NCI-H774 (cell line): ENCODE measurements at places on chromosomes 16 and 17.
A peak's percentile ranks its signal among the peaks of the same experiment; 100 is the strongest.

DNA sequence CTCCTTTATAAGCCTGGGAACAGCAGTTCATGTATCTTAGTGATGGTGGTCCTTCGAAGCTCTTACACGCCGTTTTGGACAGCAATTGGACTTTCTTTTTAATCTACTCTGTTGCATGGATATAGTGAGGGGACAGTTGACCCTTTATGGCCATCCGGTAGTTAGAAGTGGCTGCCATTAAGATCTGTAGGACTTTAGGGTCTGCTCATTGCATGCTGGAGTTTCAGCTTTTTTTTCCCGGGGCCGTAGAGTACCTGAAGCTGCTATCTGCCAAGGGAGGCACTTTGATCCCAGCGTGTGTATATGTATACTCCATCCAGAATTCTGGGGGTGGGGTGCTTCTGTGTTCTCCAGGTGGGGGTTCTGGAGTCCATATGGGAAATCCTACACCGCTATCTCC lies 1.2 kb downstream of the CYB5D1 start:
- DNase-seq, result no peak

- DNase-seq, result no peak
Measured at GRCh38 chr16:9780831-9781230, 401.4 kb downstream of the GRIN2A start.

DNA sequence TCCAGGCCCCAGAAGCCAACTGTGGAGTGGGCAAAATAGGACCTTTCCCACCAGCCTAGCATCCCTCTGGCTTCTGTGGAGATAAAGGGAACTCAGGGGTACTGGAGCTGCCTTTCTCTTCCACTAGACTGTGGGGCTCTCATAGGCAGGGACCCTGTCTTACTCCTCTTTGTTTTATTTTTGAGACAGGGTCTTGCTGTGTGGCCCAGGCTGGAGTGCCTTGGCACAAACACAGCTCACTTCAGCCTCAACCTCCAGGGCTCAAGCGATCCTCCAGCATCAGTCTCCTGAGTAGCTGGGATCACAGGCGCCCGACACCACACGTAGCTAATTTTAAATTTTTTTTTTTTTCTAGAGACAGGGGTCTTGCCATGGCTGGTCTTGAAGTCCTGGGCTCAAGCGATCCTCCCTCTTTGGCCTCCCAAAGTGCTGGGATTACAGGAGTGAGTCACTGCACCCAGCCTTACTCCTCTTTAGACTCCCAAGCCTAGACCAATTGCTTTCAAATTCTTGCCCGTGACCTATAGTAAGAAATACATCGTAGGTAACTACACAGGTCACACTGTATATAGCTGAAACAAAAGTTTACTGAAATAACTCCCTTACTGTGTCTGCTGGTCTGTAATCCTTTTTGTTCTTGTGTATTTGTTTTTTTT lies 2.6 kb downstream of the RAI1 start:
- DNase-seq, result no peak

GRCh38 chr16:83330251-83330650 lies 477.5 kb upstream of the HSBP1 start:
- no peak for DNase-seq

DNA sequence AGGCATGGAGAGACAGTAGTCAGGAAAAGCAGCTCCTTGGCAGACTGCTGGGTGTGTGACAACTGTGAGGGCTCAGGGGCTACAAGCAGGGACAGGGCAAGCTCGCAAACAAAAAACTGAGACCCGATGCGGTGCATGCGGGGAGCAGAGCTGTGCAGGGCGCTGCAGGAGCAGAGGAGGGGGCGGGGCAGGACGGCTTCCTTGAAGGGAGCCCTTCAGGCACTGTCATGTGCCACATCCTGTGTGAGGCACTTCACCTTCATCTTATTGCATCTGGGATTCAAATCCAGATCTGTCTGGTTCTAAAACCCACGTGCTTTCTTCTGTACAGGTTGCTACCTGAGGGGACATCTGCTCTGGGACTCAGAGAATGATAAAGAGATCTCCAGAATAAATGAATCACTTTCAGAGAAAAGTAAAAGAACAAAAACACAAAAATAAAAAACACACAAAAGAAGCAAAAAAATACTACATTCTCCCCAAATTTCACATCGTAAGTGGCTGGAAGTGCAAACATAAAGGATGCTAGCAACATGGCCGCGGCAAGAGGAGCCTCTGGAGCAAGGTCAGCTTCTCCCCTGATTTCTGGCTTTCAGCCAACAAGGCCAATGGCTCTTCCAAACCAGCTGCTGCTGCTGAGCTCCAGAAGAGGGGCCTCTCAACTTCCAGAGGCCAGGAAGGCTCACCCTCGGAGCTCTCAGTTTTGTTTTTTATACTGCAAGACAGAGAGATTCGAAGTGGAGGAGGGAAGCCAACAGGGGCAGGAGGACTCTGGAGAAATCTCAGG lies 14.2 kb downstream of the LYRM9 start:
- DNase-seq, result no peak

GRCh38 chr16:87447323-87447722 lies 45.5 kb downstream of the ZCCHC14 start:
- no peak for DNase-seq

DNA sequence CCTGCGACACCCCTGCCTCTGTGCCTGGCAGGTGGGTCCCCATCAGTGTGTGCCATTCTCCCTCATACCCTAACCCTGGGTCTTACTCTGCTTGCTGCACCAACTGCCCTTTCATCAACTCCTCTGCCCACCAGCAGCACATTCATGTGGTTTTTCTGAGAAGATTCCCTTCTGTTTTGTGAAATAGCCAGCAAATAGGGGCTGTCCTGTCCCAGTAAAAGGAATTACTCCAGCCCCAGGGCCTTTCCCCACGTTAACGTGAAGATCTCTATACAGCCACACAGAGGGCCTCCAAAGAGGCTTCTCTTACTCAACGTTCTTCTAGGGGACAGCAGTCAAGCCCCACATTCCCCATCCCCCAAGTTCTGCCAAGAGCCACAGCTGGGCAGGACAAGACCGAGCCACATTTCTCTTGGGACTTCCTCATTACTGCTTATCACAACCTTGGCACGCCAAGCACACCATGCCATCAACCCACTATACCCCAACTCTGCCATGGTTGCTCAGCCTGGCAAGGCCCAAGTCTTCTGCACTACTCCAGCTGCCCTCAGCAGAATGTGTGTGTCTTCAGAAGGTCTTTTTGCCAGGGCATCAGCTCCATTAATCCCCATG lies 18.7 kb upstream of the CCL2 start:
- DNase-seq, result no peak

DNA sequence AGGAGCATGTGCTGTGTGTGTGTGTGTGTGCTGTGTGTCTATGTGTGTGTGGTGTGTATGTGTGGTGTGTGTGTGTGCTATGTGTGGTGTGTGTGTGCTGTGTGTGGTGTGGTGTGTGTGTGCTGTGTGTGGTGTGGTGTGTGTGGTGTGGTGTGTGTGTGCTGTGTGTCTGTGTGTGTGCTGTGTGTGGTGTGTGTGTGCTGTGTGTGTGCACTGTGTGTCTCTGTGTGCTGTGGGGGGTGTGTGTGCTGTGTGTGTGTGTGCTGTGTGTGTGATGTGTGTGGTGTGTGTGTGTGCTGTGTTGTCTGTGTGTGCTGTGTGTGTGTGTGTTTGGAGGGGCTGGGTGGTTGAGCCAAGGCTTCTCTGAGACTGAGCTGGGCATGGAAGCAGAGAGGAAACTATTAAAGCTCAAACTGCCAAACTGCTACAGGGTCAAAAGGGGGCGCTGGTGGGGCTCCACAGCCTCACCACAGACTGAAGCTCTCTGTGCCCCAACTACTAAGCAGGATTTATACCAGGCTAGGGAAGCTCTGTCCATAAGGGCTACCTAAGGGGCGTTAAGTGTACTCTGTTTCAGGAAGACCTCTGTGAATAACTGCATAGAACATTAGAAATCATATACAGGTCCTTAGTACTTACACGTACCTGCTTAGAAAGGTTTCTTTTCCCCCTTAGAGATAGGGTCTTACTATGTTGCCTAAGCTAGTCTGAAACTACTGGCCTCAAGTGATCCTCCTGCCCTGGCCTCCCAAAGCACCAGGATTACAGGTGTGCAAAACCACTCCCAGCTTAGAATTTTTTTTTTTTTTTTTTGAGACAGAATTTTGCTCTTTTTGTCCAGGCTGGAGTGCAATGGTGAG lies 27.8 kb upstream of the GHDC start:
- peak; percentile 39 for DNase-seq
